ENCODE measurements at places on chromosomes 4 and X.

DNA sequence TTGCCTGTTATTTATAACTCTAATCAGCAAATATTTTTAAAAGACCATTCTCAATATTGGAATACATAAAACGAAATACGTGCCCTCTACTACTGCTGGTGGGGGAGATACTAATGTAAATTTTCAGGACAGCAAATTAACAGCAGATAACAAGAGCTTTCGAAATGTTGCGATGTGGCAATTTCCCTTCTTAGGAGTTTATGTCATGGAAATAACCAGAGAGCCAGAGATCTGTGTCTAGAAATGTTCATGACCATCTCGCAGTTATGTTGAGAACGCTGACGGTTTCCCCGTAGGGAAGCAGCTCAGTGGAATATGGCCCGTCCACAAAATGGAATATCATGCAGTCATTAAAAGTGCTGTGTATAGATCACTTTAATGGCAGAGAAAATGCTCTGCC, 238.4 kb upstream of the PSAPL1 start:
- no peak for DNase-seq

- no peak for DNase-seq
Observed at GRCh38 chr4:187665086-187665485, 330.5 kb upstream of the ZFP42 start.

DNA sequence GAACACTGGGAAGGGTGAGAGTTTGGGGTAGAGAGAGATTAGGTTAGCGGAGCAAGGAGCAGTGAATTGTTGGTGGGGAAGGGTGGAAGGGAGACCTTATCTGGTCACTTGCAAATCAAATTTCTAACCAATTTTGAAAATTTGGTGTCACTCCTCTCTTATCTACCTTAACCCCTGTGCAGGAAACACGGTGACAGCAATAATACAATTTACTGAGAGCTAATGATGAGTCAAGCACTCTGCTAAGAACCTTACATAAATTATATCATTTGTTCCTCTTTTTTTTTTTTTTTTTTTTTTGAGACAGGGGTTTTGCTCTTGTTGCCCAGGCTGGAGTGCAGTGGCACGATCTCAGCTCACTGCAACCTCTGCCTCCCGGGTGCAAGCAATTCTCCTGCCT, 116.4 kb downstream of the C4orf51 start:
- DNase-seq, result no peak

DNA sequence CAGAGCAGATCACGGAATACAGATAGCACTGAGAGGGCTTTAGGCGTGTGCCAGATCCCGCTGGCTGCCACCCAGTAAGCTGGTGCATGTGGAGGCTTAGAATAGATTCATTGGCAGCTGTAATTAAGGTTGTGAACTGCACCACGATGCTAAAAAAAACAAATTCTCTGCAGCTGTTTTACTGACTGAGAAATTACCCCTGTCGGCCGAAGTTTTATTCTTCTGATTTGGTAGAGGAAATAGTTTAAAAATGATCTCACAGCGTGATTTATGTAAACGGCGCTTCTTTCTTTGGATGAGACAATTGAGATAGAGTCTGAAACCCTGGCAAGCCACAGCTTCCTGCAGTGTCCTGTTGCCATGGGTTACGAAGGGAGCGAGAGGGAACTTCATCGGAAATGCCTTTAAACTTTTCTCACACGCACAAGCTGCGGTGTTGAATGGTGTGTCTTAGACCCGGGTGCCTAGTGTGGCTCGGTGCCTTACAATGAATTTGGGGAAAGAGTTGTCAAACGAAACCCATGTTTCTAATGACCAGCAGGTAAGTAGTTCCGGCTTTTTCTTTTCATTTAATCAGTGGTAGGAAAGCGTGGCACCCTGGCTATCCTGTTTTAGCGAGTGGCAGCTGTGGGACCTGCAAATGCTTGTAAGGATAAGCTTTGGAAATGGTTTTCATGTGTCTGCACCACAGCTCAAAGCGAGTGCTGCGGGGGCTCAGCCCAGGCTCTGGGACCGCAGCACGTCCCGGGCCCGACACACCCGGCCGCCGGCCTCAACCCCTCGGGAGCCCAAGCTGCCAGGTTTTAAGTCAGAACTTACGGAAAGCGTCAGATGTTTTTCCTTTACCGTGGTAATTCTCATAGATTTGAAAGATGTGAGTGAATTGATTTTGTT, 71.7 kb upstream of the HGFAC start:
- DNase-seq, result no peak

DNA sequence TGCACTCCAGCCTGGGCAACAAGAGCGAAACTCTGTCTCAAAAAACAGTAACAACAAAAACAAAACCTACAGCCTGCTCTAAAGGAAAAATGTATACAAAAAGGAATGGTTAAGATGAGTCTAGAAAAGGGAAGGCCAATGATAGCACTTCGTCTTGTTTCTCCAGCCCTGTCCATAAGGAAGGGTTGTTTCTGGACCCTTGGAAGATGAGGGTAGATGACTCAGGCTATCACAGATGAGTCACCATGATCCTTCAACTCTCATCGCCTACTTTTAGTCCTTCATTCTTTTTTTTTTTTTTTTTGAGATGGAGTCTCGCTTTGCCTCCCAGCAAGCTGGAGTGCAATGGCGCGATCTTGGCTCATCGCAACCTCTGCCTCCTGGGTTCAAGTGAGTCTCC, 8.8 kb downstream of the PLA2G12A start:
- no peak for DNase-seq

DNA sequence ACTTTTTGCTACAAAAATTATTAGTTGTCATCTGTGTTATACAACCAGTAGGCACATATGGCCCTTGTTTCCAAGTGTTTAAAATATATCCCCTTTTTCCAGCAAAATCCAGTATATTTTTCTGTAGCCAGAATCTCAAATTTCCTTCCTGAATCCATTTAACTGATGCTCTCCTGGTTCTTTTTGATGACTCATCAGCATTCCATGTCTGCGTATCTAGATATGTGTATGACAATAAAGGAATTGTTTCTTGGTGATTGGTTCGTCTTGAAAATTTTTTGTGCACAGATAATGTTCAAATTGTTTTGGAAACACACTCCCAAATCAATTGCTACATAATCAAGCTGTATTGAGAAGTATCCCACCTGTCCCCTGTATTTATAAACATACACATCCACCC, 98.3 kb downstream of the ITM2A start:
- no peak for DNase-seq

Data from T-helper 1 cell (primary cell).